ENCODE measurements at places on chromosomes 1 and 21.

- no peak for DNase-seq
Measured at GRCh38 chr1:81754424-81754823, 46.3 kb upstream of the ADGRL2 start.

DNA sequence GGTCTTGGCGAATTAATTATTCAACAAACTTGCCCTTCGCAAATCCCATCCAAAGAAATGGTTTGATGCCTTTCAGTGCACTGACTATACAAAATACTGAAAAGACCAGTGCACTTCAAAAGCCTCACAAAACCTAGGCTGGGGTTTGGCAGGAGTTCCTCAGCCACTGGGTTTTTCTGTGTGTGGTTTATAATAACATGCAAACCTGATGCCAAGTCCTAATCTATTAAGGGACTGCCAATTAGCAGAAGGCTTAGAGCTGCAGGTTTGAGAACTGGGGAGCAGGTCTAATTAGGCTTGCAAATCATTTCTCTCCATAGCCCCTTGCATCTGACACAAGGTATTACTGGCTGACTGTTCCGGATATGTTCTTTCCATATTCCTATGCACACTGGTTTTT is 27.7 kb downstream of the PLPP3 start:
- no peak for DNase-seq

GRCh38 chr1:4591926-4592325 is 62.5 kb upstream of the AJAP1 start:
- no peak for DNase-seq

GRCh38 chr1:184392779-184393522 is 6.1 kb downstream of the C1orf21 start:
- DNase-seq: no peak

GRCh38 chr1:17189632-17189990 is 15.3 kb upstream of the PADI1 start:
- DNase-seq: no peak

- no peak for DNase-seq
Measured at GRCh38 chr21:40381111-40381510, 465.8 kb downstream of the DSCAM start.

DNA sequence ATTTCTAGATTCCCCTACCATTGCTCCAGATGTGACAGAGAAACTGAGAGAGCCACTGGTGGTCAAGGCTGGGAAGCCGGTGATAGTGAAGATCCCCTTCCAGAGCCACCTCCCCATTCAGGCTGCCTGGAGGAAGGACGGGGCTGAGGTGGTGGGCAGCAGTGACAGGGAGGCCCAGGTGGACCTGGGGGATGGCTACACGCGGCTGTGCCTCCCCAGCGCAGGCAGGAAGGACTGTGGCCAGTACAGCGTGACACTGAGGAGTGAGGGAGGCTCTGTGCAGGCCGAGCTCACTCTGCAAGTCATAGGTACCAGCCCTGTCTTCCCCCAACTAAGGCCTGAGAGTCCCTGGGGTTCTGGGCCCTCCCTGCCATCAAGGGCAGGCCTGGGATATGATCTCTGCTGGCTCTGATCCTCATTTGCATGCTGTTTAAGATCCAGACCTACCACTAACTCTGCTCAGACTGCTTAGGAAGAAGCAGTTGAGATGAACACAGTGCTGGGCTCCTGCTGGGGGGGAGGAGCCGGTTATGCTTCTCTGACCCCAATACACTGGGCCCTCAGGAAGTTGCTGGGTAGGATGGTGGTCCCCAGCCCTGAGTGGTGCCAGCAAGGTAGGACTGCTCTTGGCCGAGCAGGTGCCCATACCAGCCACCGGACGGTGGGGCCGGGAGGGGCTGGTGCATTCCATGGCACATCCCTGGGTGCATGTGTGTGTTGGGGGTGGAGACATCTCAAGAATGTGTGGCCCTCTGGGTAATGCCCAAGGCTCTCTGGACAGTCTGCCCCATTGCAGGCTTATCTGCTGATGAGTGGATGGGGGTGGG is 25.1 kb downstream of the IGFN1 start:
- DNase-seq: no peak

DNA sequence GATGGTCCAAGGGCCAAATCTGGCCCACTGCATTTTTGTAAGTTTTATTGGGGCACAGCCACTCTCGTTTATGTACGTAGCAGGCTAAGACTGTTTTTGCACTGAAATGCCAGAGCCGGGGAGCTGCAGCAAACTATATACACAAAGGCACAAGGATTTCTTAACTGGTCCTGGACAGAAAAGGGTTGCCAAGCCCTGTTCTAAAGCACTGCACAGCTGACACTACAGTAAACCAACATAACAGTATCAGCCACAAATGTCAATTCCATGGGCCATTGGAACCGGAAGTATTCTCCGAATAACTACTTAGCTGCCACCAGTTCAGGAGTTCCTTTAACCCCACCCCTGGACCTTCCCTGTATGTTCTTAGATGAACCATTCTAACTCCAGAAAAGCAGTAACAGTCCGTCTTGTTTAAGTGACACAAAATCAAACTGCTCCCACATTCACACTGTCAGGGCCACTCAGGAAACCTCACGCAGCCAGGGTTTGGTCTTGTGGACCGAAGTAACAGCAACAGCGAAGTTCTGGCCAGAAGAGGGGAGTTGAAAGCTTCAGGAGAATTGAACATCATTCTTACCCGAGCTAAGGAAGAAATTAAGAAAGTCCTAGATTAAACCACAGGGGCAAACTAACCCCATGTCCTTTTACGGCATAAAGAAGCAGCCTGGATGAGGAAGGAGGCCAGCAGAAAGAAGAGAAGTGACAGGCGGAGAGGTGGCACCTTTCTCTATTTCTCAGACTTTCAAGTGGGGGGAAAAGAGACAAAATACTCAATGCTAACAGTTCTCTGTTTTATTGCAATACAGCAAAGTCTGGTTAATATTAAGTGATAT is 49.2 kb downstream of the COQ8A start:
- DNase-seq: no peak

DNA sequence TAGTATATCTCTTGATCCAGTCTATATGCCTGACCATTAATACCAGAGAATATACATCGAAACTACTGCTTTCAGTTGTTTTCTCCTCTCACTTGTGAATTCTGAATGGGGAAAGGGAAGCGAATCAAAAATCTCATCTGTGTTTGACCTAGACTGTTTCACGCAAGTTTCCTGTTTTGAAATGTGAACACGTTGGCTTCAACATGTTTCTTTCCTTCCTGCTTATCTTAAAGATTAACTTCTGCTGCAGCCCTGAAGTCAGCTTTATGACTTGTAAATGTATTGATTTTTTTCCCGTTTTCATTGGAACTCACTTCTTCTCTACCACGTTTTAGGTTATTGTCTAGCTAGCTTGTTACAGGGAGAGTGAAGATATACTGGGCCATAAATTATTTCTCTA is 49.9 kb downstream of the SNX27 start:
- no peak for DNase-seq

DNA sequence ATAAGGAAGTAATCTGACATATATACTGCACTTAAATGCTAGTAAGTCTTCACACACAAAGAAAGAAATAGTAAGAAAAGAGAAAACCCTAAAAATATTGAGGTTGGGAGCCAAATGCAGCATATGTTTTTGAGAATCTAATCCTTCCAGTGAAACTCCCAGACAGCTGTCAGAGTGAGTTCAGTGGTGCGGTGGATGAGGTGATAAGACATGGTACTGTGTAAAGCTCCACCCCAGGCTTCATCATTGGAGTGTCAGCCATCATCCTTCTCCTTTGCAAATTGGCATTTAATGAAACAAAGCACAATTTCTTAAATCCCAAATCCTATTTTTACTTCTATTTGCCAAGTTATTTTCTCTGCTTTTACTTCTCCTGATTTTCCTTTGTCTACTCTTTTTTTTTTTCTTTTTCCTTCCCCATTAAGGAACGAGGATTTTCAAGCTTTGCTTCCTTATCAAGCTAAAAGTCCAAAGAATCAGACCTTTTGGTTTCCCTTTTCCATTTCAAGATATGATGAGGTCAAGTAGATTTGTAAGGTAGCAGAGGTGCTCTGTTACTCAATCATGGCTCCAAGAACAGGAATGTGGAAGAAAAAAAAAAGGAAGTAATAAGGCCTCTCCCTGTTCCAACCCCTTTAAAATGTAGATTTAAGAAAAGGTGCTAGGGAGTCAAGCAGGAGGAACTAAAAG is 343.3 kb downstream of the SETD4 start:
- no peak for DNase-seq

- no peak for DNase-seq
Measured at GRCh38 chr1:16209132-16209846, 3.2 kb downstream of the ARHGEF19 start.

GRCh38 chr1:51745304-51745570 is 128.3 kb downstream of the OSBPL9 start:
- no peak for DNase-seq

GRCh38 chr21:32713726-32714125 is 14.1 kb downstream of the SYNJ1 start:
- no peak for DNase-seq

- DNase-seq: peak; percentile 24
Measured at GRCh38 chr1:236103646-236104218, 38.6 kb upstream of the GPR137B start.

DNA sequence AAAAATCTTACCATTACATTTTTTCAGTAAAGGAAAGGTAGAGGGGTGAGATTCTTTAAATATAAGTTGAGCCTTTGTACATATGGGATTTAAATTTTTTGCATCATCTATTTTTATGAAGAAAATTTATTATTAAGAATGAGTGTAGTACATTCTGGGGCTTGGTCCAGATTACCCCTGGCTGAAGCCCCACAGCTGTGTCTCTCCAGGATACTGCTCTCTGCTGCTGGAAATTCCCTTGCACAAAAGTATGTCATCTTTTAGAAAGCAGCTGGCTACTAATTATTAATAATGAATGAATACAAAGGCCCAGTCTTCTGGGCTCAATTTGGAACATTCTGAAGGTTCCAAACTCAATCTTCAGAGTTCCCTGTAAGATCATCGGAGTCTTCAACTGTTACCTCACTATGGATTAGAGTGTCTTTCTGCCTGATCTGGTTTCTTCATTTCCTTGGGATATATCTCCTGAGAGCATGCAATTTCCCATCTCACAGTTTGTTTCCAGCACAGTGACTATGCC is 428.6 kb upstream of the BRINP3 start:
- no peak for DNase-seq

GRCh38 chr1:58561633-58562032 is 15.1 kb upstream of the OMA1 start:
- DNase-seq: no peak

- no peak for DNase-seq
Measured at GRCh38 chr1:3735688-3736087, 16.6 kb upstream of the CCDC27 start.

DNA sequence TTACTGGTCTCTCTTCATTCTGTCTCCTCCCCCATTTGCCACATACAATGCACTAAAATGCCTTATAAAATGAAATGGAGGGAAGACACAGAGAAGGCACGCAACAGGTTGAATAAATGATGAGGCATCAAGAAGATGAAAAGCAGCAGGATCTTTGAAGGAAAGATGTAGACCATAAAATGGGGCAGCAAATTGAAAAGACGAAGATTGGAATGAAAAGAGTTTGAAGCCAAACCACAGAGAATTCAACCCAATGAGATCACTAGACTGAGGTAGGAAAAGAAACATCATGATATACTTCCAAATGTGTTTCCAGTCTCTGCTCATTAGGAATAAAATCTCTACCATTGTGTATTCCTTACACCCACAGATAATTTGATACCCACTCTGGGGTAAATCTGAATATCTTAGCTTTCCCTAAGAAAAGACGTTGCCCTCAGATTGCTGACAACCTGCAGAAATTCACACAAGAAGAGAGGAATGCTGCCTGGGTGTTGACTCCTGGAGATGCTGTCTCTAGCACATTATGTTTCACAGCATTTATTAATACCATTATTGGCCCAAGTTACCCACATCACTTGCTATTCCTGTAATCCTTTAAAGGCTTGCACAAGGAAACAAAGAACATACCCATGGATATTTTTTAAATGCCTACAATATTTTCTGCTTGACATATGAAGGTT is 230.9 kb downstream of the LTN1 start:
- DNase-seq: no peak

- no peak for DNase-seq
Measured at GRCh38 chr1:25089772-25090171, 142.5 kb downstream of the SYF2 start.

- DNase-seq: no peak
Measured at GRCh38 chr1:118395430-118395991, 210.5 kb upstream of the SPAG17 start.

DNA sequence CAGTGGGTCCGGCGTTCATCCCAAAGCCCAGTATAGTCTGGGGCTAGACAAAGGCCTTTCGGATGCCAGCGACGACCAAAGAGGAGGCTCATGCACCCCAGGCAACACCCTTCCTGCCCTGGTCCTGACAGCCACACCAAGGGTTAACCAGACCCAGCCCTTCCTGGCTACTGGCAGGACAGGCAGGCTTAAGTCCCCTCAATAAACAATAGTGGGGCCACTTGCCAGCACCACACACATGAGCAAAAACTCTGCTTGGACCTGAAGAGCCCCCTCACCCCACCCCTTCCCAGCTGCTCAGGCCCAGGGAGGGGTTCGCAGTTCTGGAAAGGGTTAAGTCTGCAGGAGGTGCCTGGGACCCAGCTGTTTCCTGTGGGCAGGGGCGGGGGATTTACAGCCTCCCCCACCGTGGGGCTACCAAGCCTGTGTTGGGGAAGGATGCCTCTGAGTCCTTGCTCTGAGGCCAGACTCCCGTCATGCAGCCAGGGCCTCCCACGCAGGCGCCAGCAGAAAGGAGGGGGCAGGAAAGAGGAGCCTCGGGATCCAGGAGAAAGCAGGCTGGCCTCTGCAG is 18.2 kb downstream of the PHLDA3 start:
- no peak for DNase-seq

DNA sequence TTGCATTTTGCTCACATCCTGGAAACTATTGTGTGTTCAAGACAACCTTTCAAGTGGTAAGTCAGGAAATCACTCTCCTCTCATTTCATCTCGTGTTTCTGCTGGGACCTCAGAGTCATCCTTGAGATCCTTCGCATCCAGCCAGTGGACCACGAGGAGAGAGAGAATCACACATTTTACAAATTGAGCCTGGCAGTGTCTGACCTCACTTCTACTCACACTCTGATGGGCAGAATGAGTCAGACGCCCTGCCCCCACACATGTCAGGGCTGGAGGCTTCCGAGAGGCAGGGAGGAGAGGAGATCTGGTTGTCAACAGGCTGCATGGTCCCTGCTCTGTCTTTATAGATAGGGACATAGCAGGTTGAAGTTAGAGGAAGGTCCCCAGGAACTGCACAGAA is 509.7 kb downstream of the AJAP1 start:
- no peak for DNase-seq

DNA sequence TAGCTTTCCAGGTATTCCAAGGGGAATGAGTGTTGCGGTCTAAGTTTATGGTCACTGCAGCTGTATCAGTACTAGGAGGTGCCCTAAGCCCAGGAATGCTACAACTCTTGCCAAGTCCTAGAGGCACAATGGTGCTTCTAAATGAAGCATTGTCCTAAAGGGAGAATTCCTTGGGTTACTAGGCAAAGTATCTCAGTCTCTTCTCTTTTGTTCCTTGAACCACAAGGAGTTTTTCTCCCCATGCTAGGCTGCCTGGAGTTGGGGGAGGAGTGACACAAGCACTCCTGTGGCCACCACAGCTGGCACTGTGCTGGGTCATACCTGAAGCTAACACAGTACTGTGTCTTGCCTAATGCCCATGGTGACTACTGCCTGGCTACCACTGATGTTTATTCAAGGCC is 50.7 kb downstream of the KMO start:
- DNase-seq: no peak

Data from stimulated activated CD4-positive, alpha-beta T cell treated with anti-CD3 and anti-CD28 coated beads, Interleukin-12 subunit alpha, Interleukin-12 subunit beta, amount 100 ng/mL, for 48 hours (primary cell).